ENCODE measurements at places on chromosomes 1 and 21.
A peak's percentile ranks its signal among the peaks of the same experiment; 100 is the strongest.

- H3K27ac ChIP-seq: no peak overlapping the region
- H3K27me3 ChIP-seq: no peaks in the 10 kb centered on the region
- no peak for DNase-seq
- no peak overlapping the region for H3K4me3 ChIP-seq
- peaks cover 27% of the 10 kb centered on the region for H3K36me3 ChIP-seq
Observed at GRCh38 chr21:42735944-42736343, 82.5 kb downstream of the PDE9A start.

DNA sequence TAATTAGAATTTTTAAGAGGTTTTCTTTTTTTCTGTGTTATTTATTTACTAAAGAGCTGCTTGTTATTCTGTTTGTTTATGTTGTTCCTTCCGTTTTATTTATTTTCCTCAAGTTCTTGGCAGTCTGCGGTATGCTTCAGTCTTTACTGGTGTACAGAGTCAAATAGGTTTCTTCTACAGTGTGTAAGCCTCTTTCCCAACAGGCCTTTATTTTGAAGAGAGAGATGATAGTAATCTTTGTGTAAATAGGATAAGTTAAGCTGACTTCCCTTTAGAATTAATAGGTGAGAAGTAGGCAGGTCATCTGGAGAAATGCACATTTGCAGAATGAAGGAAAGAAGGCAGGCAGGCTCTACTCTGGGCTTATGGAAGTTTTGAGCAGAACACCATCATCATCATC, 23.8 kb downstream of the MAST2 start:
- no peak for DNase-seq
- H3K36me3 ChIP-seq: peaks cover 54% of the 10 kb centered on the region
- H3K4me1 ChIP-seq: no peaks in the 10 kb centered on the region
- no peaks in the 10 kb centered on the region for H3K27me3 ChIP-seq
- H3K27ac ChIP-seq: no peak overlapping the region

DNA sequence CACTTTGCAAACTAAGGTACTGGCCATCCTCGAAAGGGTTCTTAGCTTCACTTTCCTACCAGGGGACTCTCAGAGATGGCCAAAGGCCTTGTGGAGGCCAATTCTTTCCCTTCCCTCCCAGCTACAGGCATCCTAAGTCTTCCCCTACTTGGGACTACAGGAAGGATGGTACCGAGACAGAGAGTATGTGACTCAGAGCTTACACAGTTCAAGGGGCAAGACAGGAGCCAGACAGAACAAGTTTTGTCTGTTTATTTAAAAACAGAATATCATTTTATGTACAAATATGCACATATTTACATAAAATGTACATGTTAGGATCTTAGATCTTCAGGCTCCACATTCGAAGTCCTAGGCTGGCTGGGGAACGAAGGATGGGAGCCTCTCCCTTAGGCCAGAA, 1.1 kb upstream of the ARHGAP30 start:
- peak; percentile 42 for DNase-seq
- peaks cover 7% of the 10 kb centered on the region for H3K27me3 ChIP-seq
- H3K27ac ChIP-seq: no peak overlapping the region
- H3K36me3 ChIP-seq: no peaks in the 10 kb centered on the region

- peaks cover 28% of the 10 kb centered on the region for H3K27me3 ChIP-seq
- H3K36me3 ChIP-seq: no peaks in the 10 kb centered on the region
- no peak overlapping the region for H3K4me3 ChIP-seq
- DNase-seq: no peak
Observed at GRCh38 chr1:160167580-160167979, 16.2 kb downstream of the ATP1A4 start.

DNA sequence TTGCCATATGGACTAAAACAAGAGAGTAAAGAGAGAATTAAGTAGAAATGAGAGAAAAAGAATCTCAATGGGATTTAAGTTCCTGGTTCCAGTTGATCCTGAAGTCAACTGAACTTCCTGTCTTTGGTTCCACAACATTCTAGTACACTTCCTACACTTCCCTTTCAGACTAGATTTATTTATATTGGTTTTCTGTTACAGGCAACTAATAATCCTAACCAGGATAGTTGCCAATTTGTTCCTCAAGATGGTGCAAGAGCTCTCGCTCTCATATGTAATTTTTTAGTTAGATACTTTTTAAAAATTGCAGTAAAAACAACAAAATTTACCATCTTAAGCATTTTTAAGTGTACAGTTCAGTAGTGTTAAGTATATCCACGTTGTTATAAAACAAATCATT, 28.8 kb upstream of the TRIM45 start:
- H3K27me3 ChIP-seq: no peaks in the 10 kb centered on the region
- no peak overlapping the region for H3K4me3 ChIP-seq
- H3K36me3 ChIP-seq: no peaks in the 10 kb centered on the region
- peaks cover 7% of the 10 kb centered on the region for H3K4me1 ChIP-seq
- no peak overlapping the region for H3K27ac ChIP-seq
- DNase-seq: no peak

- H3K36me3 ChIP-seq: no peaks in the 10 kb centered on the region
- peaks cover 13% of the 10 kb centered on the region for H3K4me1 ChIP-seq
- no peak for DNase-seq
- no peak overlapping the region for H3K4me3 ChIP-seq
- H3K27me3 ChIP-seq: no peaks in the 10 kb centered on the region
Observed at GRCh38 chr1:70485624-70486023, 74.6 kb downstream of the CTH start.

- H3K4me1 ChIP-seq: no peaks in the 10 kb centered on the region
- H3K36me3 ChIP-seq: no peaks in the 10 kb centered on the region
- no peak overlapping the region for H3K4me3 ChIP-seq
- DNase-seq: peak; percentile 77
- H3K27ac ChIP-seq: no peak overlapping the region
- H3K27me3 ChIP-seq: no peaks in the 10 kb centered on the region
Observed at GRCh38 chr1:173095632-173096031, 44.9 kb upstream of the TNFSF18 start.

DNA sequence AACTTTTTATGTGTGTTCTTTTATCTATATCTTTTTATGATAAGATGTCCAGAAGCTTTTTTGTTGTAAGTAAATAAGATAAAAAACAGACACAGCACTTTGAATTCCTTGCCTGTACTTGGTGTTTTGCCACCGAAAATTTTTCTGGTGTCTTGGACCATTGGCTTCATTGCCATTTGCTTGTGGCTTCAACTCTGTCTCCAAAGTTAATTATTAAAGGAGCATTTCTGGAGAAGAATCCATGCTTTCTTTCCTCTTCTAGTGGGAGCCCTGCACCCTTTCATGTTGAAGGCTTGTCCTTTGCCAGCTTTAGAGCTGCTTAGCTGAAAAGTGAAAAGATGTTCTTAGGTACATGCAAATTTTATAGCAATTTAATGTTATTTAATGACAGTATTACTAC, 112.2 kb downstream of the DYRK1A start:
- no peak overlapping the region for H3K27ac ChIP-seq
- H3K4me3 ChIP-seq: no peak overlapping the region
- peaks cover 5% of the 10 kb centered on the region for H3K4me1 ChIP-seq

DNA sequence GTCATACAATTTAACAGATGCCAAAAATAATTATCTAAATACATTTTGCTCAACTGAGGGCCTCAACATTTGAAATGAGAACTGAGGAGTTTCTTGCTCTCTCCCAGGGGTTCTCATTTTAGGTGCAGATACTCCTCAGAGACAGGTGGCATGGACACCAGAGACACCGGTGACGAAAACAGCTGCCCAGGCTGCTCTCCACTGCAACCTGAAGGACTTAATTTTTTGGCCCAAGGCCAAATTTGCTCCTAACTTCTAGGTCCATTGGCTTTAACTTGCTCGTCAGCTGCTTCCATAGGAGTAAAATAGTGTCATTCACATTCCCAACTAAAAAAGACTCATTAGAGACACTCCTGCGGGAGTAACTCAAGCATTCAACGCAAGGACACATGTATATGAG, 87.0 kb downstream of the NRIP1 start:
- H3K27me3 ChIP-seq: no peaks in the 10 kb centered on the region
- H3K4me1 ChIP-seq: no peaks in the 10 kb centered on the region
- no peak overlapping the region for H3K27ac ChIP-seq
- peaks cover 4% of the 10 kb centered on the region for H3K36me3 ChIP-seq

DNA sequence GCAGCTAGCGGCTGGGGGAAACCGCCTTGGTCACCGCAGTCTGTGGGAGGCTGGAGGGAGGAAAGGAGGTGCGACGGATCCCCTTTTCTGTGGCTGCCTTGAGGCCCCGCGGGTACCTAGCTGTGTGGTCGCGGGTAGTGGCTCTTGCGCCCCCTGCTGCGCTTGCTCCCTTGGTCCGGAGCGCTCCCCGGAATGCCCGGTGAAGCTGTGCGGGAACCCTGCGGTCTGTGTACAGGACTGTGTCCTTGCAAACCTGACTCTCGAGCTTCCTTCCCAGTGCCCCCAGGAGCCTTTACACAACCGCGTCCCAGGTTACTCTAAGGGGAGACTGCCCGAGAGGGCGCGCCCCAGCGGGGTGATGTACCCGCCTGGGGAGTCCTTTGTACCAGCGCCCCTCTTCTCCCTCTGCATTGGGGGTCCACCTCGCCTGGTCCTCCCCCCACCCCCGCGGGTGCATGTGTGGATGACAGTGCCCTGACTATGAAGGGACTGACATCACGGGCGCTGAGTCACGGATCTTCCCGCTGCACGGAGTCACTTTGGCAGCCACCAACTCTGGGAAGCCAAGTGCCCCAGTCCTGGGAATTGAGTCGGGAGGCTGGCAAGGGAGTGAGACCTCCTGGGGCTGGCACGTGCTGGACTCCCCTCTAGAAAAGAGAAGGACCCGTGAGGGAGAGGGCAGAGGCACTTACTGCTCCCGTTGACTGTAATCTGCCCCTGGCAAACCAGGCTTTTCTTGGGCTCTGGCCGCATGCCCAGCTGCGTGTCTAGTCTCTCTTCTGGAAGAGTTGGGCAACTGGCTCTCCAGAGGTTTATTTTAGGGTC, 816 bp downstream of the IL6R start:
- DNase-seq: peak; percentile 91
- peak overlapping the region; percentile 60 for H3K4me3 ChIP-seq
- peaks cover 25% of the 10 kb centered on the region for H3K4me1 ChIP-seq
- no peak overlapping the region for H3K27ac ChIP-seq

DNA sequence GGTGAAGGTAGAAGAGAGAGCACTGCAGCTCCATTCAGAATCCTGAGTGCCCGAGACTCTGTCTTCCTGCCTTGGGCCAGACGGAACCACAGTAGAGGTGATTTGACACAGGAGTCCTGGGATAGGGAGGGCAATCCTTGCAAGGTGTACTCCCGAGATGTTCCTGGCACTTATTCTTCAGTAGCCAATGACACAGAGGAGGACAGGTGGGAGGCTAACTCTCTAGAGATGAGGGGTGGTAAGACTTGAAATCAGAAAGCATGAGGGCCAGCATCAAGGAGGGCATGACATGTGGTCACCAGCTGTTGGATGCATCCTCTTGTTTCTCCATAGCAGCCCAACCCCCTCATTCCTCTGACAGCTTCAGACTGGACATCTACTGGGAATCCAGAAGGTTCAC, 56.3 kb downstream of the CSMD2 start:
- no peak overlapping the region for H3K27ac ChIP-seq
- H3K36me3 ChIP-seq: no peaks in the 10 kb centered on the region
- no peaks in the 10 kb centered on the region for H3K27me3 ChIP-seq
- H3K4me1 ChIP-seq: no peaks in the 10 kb centered on the region

GRCh38 chr1:202046227-202046626, 35.8 kb downstream of the ELF3 start:
- DNase-seq: no peak
- H3K4me1 ChIP-seq: peaks cover 7% of the 10 kb centered on the region
- H3K27me3 ChIP-seq: no peaks in the 10 kb centered on the region
- H3K27ac ChIP-seq: no peak overlapping the region
- no peaks in the 10 kb centered on the region for H3K36me3 ChIP-seq
- no peak overlapping the region for H3K4me3 ChIP-seq

DNA sequence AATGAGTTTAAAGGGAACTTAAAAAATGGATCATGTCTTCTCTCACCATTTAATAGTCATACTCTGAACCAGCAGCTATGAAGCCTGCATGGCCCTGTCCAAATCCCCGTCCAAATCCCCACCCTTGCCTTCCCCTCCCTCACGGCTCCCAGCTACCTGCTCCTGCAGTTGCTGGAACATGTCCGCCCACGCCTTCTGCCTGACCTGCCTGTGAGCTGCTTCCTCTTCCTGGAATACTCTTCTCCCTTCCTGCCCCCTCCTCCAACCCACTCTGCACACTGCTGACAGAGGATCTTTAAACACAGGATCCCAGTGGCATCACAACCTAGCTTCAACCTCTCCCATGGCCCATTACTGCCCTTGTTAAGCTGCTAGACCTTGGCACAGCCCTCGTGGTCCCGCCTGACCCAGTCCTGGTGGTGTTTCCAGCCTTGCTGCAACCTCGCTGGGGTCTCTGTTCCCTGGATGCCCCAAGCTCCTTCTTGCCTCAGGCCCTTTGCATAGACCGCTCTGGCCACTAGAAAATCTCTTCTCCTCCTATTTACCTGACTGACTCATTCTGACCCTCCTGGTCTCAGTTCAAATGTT, 118.3 kb downstream of the PTPRU start:
- H3K36me3 ChIP-seq: no peaks in the 10 kb centered on the region
- no peak overlapping the region for H3K4me3 ChIP-seq
- no peak for DNase-seq
- H3K27ac ChIP-seq: no peak overlapping the region

DNA sequence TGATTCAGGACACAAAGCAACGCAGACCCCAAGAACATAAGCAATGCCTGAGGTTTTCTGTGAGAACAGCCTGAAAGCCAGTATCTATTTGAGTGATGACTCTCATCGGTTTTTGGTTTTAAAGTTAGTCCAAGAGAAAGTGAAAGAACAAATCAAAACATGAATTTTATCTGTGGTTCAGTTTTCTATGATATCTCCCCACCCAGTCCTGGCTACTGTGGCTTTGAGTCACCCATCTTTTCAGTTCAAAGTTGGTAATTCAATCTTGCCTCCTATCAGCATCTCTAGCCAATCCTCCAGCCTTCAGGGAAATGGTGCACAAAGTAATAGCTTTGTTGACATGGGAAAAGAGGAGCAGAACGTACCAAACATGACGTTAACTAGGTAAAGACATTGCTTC, 40.5 kb upstream of the KRTAP19-8 start:
- H3K27me3 ChIP-seq: no peaks in the 10 kb centered on the region
- no peak overlapping the region for H3K4me3 ChIP-seq
- no peak for DNase-seq

DNA sequence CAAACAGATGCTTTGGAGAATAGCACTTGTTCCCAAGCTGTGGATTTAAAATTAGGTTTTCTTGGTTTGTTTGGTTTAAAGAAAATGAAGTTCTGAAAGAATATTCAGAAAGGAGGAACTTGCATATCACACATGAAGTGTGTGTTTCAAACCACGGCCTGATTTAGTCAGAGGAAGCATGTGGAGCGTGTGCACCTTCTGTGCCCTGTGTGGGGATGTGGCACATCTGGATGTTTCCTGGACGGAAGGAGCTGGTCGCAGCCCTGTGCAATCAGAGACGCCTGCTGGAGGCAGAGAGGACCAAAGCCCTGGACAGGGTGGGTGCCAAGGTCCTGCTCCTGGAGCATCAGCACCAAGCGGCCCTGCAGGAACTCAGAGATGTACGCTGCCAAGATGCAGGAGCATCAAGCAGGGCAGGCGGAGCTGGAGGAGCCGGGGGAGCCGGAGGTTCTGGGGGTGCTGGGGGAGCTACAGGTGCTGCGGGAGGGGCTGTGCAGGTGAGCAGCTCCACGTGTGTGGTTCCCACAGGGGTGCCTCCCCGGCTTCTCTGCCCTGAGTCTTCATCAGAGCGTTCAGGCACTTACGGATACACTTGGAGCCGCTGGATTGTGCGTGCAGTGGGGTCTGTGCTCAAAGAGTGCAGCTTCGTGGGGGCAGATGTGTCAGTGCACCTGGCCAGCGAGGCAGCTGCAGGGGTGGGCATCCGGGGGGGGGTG, 45.7 kb downstream of the PCNT start:
- no peak for DNase-seq
- H3K36me3 ChIP-seq: peaks cover 53% of the 10 kb centered on the region
- H3K4me3 ChIP-seq: no peak overlapping the region
- H3K27ac ChIP-seq: no peak overlapping the region
- no peaks in the 10 kb centered on the region for H3K27me3 ChIP-seq
- peaks cover 7% of the 10 kb centered on the region for H3K4me1 ChIP-seq

Measured in mesenchymal stem cell (in vitro differentiated cells and primary cell).